ENCODE measurements at places on chromosomes 6 and 20. TPM values are rescaled to one million over a fixed set of nuclear protein-coding genes. Genes with fewer than 3 reads are reported as not detected.

GRCh38 chr6:53526000-53526399 lies 18.9 kb downstream of the GCLC start:
- no peak for DNase-seq

GRCh38 chr6:10230531-10230930 lies 184.3 kb downstream of the TFAP2A start:
- DNase-seq, result no peak

DNA sequence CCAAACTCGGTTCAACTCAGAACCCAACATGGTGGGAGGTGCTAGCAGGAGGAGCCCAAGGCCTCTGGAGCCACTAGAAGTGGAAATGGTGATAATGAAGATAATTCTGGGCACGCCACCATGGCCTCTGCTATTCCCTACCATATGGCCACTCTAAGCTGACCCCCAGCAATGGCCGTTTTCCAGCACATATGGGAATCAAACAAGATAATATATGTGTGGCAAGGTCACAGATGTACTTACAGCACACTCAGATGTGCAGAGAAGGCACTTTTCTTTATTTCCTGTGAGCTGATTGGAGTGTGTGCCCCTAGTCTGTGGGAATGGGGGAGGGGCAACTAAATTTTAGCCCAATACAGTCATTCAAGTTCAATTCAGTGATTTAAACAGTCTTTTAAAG lies 153.4 kb upstream of the LRFN2 start:
- DNase-seq, result no peak

DNA sequence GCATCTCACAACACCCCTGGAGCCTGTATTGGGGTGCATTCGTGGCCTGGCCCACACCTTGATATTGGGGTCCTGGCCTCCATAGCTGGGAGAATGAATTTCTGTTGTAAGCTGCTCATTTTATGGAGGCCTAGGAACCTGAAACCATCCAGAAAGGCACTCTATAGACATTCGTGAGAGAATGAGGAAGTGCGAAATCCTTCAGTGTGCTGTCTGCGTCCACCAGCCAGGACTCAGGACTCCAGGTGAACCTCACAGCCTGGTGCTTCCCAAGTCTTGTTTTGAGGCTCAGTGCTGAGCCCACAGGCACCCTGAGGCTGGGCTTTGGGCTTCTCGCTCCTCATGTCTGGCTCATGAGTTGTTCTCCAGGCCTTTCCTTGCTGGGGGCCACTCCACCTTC lies 11.9 kb upstream of the RBBP8NL start:
- no peak for DNase-seq

DNA sequence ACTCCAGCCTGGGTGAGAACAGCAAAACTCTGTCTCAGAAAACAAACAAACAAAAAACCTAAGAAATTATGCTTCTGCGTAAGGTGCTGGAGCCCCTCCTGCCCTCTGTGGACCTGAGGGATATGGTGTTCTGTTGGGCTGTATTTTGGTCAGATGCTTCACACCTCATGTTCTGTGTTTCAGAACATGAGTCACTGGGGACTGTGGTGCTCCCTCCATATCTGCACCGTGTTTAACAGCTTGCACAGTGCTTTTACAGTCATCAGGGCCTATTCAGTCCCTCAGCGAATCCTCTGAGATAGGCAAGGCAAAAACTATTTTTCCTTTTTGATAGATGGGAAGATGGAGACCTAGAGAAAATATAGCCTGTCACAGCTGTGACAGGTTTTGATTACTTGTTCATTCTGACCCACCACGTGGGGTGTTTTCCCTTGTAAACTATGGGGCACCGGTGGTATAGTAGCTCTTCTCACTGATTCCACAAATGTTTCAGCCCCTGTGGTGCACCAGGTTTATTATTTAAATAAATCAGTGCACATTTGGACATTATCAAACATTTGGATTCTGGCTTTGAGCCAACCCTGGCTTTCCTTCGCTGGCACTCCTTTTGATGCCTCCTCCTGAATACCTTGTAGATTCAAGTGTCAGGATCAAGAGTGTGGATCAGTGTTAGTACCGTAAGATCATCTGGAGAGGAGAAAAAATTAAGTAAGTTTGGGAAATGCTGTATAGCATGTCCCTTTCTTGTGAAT lies 9.6 kb downstream of the TTPAL start:
- DNase-seq, result no peak

GRCh38 chr6:37143585-37143984 lies 26.4 kb upstream of the PIM1 start:
- DNase-seq, result no peak

The MEP1A gene
- total RNA-seq, result not detected
